NCI-H2107 (cell line): ENCODE measurements at places on chromosomes 7 and 10.
A peak's percentile ranks its signal among the peaks of the same experiment; 100 is the strongest.

- no peak for DNase-seq
Measured at GRCh38 chr7:5500056-5500776, 76.6 kb upstream of the TNRC18 start.

DNA sequence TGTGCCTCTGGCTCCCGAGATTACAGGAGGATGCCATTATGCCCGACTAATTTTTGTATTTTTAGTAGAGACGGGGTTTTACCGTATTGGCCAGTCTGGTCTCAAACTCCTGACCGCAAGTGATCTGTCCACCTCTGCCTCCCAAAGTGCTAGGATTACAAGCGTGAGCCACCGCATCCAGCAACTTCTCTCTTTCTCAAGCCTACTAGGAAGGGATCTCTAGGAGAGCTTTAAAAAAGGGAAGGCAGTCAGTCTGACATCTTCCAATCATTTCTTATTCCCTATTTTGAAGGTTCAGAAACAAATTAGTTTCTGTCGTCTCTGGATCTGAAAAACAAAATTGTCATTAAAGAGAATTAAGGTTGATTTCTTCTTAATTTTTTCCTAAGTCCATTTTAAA, 2.5 kb upstream of the TMEM26 start:
- DNase-seq, result no peak

- DNase-seq, result no peak
Measured at GRCh38 chr10:35668865-35669650, 27.0 kb upstream of the FZD8 start.

- DNase-seq, result no peak
Measured at GRCh38 chr10:7153750-7154149, 257.1 kb downstream of the SFMBT2 start.

DNA sequence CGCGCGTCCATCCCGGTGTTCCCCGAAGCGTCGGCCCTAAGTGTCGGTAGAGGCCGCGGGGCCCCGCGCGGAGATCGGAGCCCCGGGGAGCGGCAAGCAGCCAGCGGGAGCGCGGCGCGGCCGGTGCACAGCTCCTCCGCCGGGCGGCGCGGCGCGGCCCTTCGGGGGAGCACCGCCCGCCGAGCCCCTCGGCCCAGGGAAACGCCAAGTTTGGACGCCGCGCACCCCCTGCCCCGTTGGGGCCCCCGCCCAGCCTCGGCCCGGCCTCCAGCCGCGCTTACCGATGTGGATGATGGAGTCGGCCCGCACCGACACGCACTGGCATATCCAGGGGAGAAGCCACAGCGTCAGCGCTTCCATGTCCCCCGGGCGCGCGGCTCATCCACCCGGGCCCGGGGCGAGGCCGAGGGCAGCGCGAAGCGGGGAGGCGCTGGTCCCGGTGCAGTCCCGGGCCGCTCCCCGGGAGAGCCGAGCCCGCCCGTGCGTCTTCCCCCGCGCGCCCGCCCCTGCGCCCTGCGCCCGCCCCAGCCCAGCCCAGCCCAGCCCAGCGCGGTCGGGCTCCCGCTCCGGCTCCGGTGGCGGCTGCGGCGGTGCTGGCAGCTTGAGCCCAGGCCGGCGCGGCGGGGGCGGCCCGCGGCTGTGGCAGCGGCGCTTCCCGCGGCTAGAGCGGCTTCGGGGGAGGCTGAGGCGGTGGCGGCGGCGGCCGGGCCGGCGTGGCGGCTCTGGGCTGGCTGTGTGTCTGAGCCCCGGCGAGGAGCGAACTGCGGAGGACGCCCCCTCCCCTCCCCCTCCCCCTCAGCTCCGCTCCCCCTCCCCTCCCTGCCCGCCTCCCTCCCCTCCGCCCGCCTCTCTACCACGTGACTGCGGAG, at the start of gene GRID1:
Gene GRID1 (minus strand): TSS at position 763 of the 869 bp plus-strand sequence.
- no peak for DNase-seq

- DNase-seq, result peak; percentile 16
Measured at GRCh38 chr10:99612167-99612831, 7.9 kb downstream of the SLC25A28 start.

DNA sequence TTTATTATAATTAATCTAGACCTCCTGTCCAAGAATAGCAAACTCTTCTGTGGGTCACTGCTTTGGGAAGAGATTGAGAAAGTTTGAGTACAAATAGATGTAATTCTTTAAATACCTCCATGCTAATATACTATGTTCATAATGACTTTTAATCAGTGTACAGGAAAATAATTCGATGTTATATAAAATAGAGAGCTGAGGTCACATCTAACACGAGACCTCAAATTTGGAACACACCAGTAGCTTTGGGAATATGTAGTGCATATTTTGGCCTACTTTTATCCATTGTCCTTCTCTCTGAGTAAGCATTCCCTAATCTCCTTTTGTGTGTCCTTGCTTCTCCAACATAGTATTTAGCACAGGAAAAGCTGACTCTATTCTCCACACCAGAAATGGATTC, 27.3 kb upstream of the CABCOCO1 start:
- no peak for DNase-seq

DNA sequence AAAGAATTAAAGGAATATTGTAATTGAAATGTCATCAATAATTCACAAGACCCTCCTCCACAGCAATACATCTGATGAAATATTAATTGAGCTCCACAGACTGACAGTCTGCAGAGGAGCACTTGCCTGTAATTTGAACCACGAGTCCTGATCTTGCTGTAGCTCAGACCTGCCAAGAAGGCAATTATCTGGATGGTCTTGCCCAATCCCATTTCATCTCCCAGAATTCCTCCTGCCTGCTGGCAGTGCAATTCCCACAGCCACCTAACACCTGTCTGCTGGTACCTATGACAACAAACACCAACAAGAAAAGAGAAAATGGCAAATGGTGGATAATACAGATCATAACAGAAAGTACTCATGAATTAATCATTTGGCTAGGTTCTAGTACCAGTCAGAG, 38.5 kb downstream of the ERCC6 start:
- DNase-seq, result peak; percentile 21
